Stimulated activated CD8-positive, alpha-beta memory T cell treated with anti-CD3 and anti-CD28 coated beads, Interleukin-2, amount 100 ng/mL, for 1 hour (primary cell): ENCODE measurements at places on chromosomes 6 and 20.

GRCh38 chr6:34525431-34526175 is 30.5 kb downstream of the SPDEF start:
- no peak for DNase-seq

DNA sequence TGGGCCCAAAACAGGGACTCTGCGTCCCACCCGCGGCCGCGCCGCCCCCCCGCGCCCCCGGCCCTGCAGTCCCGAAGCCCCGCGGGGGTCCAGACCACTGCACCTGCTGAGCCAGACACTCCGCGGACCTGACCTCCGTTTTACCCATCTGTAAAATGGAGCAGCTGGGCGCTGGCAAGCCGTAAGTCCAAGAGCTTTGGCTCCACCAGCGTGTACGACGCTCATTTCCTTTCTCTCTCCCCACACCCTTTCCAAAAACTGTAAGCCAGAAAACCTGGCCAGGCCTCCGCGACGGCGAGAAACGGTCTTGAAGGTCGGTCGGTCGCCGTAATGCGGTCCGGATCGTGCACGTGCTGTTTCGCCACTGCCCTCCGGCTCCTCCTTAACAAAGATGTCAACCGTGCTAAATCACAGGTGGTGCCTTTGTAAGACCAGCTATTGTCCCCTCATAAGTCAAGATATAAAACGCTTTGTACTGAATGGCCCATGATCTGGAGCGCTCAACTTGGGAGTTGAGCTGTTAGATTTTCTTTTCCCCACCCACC is 7.8 kb upstream of the NR2E1 start:
- DNase-seq: no peak

DNA sequence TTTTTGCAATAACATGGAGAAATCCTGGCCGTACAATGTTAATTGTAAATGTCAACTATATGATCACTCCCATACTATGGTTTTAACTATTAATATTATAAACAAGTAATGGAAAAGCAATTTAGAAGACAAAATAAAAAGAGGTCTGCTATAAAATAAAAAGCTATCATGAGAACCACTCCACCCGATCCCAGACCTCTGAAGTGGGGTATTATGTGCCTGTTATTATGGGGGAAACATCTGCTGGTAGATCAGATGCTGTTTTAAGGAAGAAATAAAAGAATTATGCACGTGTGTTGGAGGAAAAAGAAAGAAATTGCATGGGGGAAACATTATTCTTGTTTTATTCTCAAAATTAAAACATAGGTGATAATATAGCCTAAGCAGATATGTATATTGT is 615.7 kb upstream of the ARID1B start:
- no peak for DNase-seq

DNA sequence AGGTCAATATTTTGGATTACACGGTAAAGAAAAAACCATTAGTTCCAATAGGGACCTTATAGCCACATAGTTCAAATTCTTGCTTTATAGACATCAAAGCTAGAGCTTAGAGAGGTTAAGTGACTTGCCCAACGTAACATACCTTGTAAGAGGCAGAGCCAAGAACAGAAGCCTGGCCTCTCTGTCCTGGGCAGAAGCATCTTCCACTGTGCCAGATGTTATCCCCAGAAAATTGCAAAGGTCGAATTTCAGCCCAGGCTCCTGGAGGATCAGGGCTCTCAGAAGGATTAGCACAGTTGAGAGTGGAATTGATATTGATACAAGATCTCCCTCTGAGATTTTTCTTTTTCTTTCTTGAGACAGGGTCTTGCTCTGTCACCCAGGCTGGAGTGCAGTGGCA is 6.1 kb downstream of the SMIM28 start:
- DNase-seq: no peak

DNA sequence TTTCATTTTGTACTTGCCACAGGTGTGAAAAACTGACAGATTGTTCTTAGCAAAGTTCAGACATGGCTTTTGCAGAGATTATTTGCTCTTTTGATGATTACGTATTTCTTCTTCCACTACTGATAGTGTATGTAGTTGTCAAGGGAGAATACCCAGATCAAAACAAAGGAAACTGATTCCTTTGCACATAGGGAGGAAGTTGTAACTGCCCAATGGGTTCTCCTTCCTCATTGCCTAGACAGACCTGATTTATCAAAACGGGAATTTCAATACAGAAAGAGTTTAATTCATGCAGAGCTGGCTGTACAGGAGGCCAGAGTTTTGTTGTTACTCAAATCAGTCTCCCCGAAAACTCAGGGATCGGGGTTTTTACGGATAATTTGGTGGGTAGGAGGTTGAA is 214.7 kb downstream of the BCAS1 start:
- no peak for DNase-seq
